ENCODE measurements at places on chromosomes 2 and 18. TPM values are rescaled to one million over a fixed set of nuclear protein-coding genes. Genes with fewer than 3 reads are reported as not detected.

MAP3K19 gene
- total RNA-seq, result not detected

TNS1 gene
- 136 TPM for total RNA-seq

PLCL1 gene
- 0.37 TPM for total RNA-seq

MATN3 gene
- not detected for total RNA-seq

MYL12B gene
- total RNA-seq, result 113 TPM

TUBB8B gene
- not detected for total RNA-seq

ZNF804A gene
- total RNA-seq, result not detected

STAT4 gene
- 4.6 TPM for total RNA-seq

CFAP53 gene
- total RNA-seq, result not detected

- no peaks in the 10 kb centered on the region for H3K27me3 ChIP-seq
- no peak for DNase-seq
- H3K27ac ChIP-seq, result no peak overlapping the region
- H3K4me1 ChIP-seq, result no peaks in the 10 kb centered on the region
These were observed 879.2 kb upstream of the ZEB2 start for GRCh38 chr2:145399131-145399530.

GRCh38 chr18:73563345-73563744 lies 584.3 kb downstream of the FBXO15 start:
- H3K27me3 ChIP-seq, result no peaks in the 10 kb centered on the region
- DNase-seq, result no peak
- H3K4me1 ChIP-seq, result no peaks in the 10 kb centered on the region

- H3K36me3 ChIP-seq, result no peaks in the 10 kb centered on the region
- H3K4me1 ChIP-seq, result no peaks in the 10 kb centered on the region
- H3K27ac ChIP-seq, result no peak overlapping the region
- no peak for DNase-seq
- no peak overlapping the region for H3K4me3 ChIP-seq
These were observed 24.3 kb downstream of the ERMN start for GRCh38 chr2:157301307-157301706.

DNA sequence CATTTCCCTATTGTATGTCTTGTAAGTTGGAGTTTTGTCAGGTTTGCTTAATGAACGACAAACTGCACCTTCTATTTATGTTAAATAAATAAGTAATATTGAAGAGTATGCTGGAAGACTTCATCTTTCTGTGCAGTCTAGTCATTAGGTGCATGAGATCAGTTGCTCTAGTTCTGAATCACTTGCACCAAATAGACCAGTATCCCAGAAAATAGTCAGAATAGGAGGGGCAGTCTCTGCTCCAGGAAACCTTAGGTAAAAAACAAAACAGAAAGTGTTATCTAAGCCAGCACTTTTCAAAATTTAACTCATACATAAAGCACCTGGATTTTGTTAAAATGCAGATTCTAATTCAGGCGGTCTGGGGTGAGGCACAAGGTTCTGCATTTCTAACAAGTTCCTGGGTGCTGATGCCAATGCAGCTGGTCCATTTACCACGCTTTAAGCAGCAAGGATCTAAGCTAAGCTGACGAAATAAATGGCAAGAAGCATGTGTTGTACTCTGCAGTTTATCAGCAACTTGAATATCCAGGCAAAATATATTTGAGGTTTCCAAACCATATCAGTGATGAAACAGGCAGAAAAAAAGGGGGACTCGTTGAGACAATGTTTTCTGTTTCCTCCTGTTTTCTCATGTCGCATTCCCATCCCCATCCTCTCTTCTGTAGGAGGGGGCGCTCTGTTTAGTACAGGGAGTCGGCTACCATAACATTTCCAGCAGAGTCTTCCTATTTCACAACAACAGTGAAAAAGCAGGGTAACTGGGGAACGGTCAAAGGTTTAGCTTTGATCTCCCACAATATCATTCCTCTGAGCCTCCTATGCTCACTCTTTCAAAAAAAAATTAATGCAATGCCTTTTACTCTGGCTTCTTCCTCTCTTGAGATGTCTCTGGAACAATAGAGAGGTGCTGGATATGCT lies 106.4 kb downstream of the MBD2 start:
- H3K27ac ChIP-seq, result no peak overlapping the region
- no peak overlapping the region for H3K4me3 ChIP-seq
- no peak for DNase-seq
- H3K36me3 ChIP-seq, result no peaks in the 10 kb centered on the region
- no peaks in the 10 kb centered on the region for H3K4me1 ChIP-seq

GRCh38 chr2:180366481-180366880 lies 359.4 kb upstream of the CWC22 start:
- H3K4me1 ChIP-seq, result no peaks in the 10 kb centered on the region
- H3K27ac ChIP-seq, result no peak overlapping the region
- no peak for DNase-seq
- no peaks in the 10 kb centered on the region for H3K27me3 ChIP-seq
- no peaks in the 10 kb centered on the region for H3K36me3 ChIP-seq
- no peak overlapping the region for H3K4me3 ChIP-seq

DNA sequence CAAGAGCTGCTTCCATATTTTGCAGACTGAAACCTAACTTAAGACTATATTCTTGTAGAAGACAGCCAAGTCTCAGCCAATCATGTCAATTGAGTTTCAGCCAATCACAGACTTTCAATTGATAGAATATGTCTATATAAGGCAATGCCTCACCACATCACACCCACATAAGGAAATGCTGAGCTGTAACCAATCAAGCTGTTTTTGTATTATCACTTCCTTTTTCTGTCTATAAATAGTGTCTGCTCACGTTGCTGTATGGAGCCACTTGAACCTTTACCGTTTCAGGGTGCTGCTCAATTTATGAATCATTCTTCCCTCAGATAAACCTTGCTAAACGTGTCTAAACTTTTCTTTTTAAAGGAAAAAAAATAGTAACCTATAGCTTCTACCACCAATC lies 1554.4 kb upstream of the LRRTM1 start:
- no peak for DNase-seq
- no peaks in the 10 kb centered on the region for H3K36me3 ChIP-seq
- H3K4me1 ChIP-seq, result no peaks in the 10 kb centered on the region
- H3K27ac ChIP-seq, result no peak overlapping the region

- peak overlapping the region; percentile 82 for H3K4me3 ChIP-seq
- no peaks in the 10 kb centered on the region for H3K27me3 ChIP-seq
- peaks cover 10% of the 10 kb centered on the region for H3K36me3 ChIP-seq
- H3K27ac ChIP-seq, result peak overlapping the region; percentile 100
These were observed 749 bp upstream of the PTMA start for GRCh38 chr2:231707625-231707926.

GRCh38 chr2:1713142-1713838 lies 31.0 kb downstream of the PXDN start:
- H3K27me3 ChIP-seq, result no peaks in the 10 kb centered on the region
- no peaks in the 10 kb centered on the region for H3K36me3 ChIP-seq
- H3K27ac ChIP-seq, result no peak overlapping the region
- H3K4me3 ChIP-seq, result no peak overlapping the region
- H3K4me1 ChIP-seq, result no peaks in the 10 kb centered on the region
- no peak for DNase-seq

DNA sequence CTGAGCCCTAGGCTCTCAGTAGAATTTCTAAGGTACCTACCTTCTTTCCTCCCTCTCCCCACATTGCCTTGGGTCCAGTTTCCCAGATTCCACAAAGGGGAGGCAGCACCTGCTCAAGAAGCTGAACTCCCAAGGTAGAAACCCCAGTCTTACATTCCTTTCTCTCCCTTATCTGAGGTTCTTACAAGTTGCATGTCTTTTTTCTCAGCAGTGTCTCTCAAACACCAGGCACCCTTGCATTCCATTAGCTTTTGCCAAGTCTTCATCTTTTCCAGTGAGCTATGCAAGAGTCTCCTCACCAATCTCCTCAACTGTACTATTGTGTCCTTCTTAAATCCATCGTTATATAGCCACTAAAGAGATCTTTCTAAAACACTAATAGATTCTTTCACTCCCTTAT lies 4.1 kb upstream of the NT5C1B start:
- peaks cover 13% of the 10 kb centered on the region for H3K4me1 ChIP-seq
- no peak overlapping the region for H3K27ac ChIP-seq
- DNase-seq, result no peak
- H3K36me3 ChIP-seq, result no peaks in the 10 kb centered on the region

- no peaks in the 10 kb centered on the region for H3K4me1 ChIP-seq
- no peaks in the 10 kb centered on the region for H3K36me3 ChIP-seq
These were observed 695.7 kb downstream of the TDRD15 start for GRCh38 chr2:21819454-21819853.

GRCh38 chr2:142867136-142867535 lies 10.3 kb upstream of the KYNU start:
- no peaks in the 10 kb centered on the region for H3K4me1 ChIP-seq
- H3K4me3 ChIP-seq, result no peak overlapping the region
- no peaks in the 10 kb centered on the region for H3K27me3 ChIP-seq
- DNase-seq, result no peak
- no peaks in the 10 kb centered on the region for H3K36me3 ChIP-seq

All from right lobe of liver (tissue), 6 donors.